Small intestine (tissue), 16 donors: ENCODE measurements at places on chromosomes 1 and 21.

- H3K4me3 ChIP-seq = no peak overlapping the region
- H3K27me3 ChIP-seq = no peaks in the 10 kb centered on the region
- H3K27ac ChIP-seq = no peak overlapping the region
Observed at GRCh38 chr1:25651036-25651640, 34.5 kb downstream of the MAN1C1 start.

GRCh38 chr1:232938926-232939325 lies 11.5 kb upstream of the NTPCR start:
- no peaks in the 10 kb centered on the region for H3K27me3 ChIP-seq
- H3K4me1 ChIP-seq = no peaks in the 10 kb centered on the region
- H3K4me3 ChIP-seq = no peak overlapping the region
- H3K36me3 ChIP-seq = no peaks in the 10 kb centered on the region

DNA sequence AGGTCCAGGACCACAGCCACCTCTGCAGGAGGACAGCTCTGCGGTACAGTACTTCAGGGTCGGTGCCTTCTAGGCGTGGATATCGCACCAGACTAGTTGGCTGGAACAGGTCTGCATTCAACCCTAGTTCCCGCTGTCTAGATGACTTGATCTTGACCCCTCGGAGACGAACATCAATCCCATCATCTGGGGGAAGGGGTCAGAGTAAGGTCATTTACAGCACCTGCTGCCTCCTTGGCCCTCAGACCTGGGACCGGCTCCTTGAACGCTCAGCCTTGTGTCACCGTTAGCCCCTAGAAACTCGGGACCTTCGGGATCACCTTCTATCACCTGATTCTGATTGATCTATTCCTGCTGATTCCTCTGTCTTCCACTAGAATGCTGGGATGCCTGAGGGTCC lies 2.6 kb downstream of the HECTD3 start:
- DNase-seq = no peak
- no peaks in the 10 kb centered on the region for H3K27me3 ChIP-seq
- H3K27ac ChIP-seq = no peak overlapping the region
- H3K4me3 ChIP-seq = no peak overlapping the region

- no peaks in the 10 kb centered on the region for H3K4me1 ChIP-seq
- no peak for DNase-seq
- H3K36me3 ChIP-seq = no peaks in the 10 kb centered on the region
- H3K4me3 ChIP-seq = no peak overlapping the region
Observed at GRCh38 chr1:174060090-174060489, 37.9 kb upstream of the RC3H1 start.

GRCh38 chr1:28582248-28582615 lies 9.8 kb upstream of the RAB42 start:
- H3K27ac ChIP-seq = peak overlapping the region; percentile 96
- peaks cover 31% of the 10 kb centered on the region for H3K36me3 ChIP-seq
- H3K27me3 ChIP-seq = no peaks in the 10 kb centered on the region

DNA sequence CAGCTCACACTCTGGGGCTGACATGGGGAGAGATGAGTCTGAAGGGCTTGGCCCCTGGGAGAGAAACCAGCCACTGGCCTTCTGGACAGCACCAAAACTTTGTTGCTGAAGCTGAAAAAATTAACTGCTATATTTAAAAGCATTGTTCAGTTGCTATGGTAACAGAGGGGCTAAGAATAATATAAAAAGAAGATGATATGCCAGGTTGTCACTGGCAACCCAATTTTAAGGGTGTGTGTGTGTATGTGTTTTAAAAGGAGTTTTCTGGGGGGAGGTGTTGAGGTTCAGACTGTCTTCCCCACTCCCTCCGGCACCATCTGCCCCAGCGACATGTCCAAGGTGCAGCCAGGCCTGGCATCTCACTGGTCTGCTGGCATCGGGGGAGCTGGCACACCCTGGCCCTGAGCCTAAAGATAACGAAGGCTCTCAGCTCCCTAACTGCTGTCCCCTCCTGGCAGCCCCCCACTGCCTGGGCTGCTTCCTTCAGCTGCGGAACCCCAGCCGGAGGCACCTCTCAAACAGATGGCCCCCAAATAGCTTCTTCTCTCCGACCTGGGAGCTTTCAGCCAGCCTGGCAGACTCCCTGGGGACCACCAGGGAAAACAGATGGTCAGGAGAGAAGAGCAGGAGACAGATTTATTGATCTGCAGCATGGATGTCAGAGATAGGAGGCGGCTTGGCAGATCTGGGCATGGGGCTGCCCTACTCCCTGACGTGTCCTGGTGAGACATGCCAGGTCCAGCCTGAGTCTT lies 203.9 kb downstream of the HIVEP3 start:
- no peaks in the 10 kb centered on the region for H3K4me1 ChIP-seq
- no peak overlapping the region for H3K27ac ChIP-seq
- no peaks in the 10 kb centered on the region for H3K27me3 ChIP-seq
- H3K36me3 ChIP-seq = no peaks in the 10 kb centered on the region
- H3K4me3 ChIP-seq = no peak overlapping the region

GRCh38 chr1:200035397-200035955 lies 8.0 kb downstream of the NR5A2 start:
- H3K36me3 ChIP-seq = no peaks in the 10 kb centered on the region
- peaks cover 9% of the 10 kb centered on the region for H3K4me1 ChIP-seq
- no peak overlapping the region for H3K27ac ChIP-seq
- peaks cover 40% of the 10 kb centered on the region for H3K27me3 ChIP-seq
- H3K4me3 ChIP-seq = peak overlapping the region; percentile 14

GRCh38 chr21:34511181-34511580 lies 829 bp downstream of the KCNE1 start:
- peaks cover 4% of the 10 kb centered on the region for H3K36me3 ChIP-seq
- no peak for DNase-seq
- H3K27ac ChIP-seq = no peak overlapping the region
- peaks cover 5% of the 10 kb centered on the region for H3K4me1 ChIP-seq
- no peak overlapping the region for H3K4me3 ChIP-seq

DNA sequence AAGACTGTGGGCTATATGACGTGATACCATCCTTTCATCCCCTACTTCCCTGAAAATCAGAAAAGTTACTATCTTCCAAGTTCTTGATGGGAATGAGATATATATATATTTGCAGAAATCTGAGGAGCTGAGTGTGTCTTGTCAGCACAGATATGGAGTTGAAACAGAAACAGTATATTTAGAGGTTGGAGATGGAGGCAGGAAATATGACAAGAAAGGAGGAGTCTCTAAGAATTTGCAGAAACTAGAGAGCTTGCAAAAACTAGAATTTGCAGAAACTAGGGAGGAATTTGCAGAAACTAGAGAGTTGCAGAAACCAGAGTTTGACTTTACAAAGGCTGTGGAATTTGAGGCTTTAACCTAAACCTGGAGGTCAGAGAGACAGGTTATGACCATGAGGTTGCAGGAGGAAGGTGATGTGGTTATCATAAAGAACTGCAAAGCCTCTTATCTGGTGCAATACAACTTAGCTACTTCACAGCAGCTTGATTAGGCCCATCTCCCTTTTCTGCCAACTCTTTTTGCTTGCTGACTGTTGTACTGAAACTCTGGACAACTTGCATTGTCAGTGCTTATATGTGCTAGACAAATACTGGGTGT lies 22.3 kb downstream of the XCL2 start:
- no peaks in the 10 kb centered on the region for H3K27me3 ChIP-seq
- no peak for DNase-seq
- H3K4me3 ChIP-seq = no peak overlapping the region
- H3K27ac ChIP-seq = no peak overlapping the region
- no peaks in the 10 kb centered on the region for H3K36me3 ChIP-seq

DNA sequence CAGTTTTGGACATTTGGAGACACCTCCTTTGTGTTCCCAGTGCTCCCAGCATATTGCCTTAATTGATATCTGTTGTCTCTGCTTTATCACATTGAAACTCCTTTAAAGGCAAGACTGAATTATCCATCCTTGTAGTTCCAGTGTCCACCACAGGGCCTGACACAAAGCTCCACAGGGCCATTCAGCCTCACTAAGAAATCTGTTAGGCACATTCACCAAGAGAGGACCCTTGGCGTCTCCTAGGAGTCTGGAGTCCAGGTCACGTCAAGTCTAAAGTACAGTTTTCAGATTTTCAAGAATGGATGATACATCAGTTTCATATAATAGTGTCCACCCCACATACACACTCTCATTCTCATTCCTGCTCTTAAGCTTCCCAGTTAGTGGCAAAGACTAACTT lies 4.8 kb downstream of the ACP6 start:
- DNase-seq = no peak
- no peaks in the 10 kb centered on the region for H3K36me3 ChIP-seq
- no peak overlapping the region for H3K27ac ChIP-seq
- no peaks in the 10 kb centered on the region for H3K27me3 ChIP-seq
- no peaks in the 10 kb centered on the region for H3K4me1 ChIP-seq
- H3K4me3 ChIP-seq = no peak overlapping the region

DNA sequence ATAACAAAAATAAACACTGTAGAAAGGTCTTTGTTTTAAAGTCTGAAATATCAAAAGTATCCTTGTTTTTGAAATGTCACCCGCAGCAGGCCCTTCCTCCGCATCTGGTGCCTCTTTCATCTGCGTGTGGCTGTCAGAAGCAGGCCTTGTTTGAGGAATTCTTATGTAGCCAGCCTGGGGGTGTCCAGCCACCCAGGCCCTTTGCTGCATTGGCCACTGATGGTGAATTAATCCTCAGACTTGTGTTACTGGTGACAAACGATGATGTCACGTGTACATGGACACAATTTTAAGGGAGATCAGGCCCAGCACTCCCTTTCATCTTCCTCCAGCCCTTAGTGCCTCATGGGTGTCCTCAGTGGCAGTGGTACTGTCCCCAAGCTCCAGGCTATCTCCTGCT lies 208.0 kb upstream of the GALNT2 start:
- no peaks in the 10 kb centered on the region for H3K27me3 ChIP-seq
- no peaks in the 10 kb centered on the region for H3K4me1 ChIP-seq
- no peaks in the 10 kb centered on the region for H3K36me3 ChIP-seq
- H3K27ac ChIP-seq = no peak overlapping the region
- no peak overlapping the region for H3K4me3 ChIP-seq

DNA sequence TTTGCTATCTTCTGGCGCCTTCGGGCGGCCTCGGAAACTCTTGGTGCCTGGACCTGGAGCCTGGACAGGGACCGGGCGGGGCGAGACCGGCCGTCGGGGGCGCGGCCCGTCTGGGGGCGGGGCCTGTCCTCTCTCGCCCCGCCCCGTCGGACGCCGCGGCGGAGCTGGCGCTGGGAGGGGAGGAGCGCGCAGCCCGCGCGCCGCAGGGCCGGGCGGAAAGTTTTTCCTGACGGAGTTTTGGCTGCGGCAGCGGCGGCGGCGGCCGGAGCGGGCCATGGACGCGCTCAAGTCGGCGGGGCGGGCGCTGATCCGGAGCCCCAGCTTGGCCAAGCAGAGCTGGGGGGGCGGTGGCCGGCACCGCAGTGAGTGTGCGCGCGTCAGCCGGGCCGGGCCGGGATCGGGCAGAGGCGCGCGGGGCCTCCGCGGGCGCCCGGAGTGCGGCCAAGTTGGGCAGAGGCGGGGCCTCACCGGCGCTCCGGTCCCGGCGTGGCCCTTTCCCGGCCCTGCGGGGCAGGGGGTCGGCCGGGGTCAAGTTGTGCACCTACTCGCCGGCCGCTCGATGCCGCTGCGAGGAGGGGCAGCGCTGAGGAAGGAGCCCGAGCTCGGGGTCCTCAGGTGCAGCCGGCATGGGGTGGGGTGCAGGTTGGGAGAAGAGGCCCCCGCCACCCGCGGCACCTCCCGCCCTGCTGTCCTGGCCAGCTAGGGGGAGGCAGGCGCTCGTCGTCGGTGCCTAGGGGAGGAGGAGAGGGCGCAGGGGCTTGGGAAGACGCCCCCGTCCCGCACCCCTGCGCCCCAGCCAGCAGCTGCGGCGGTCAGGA lies at the start of gene LDLRAP1:
Gene LDLRAP1 (plus strand): TSS at position 182 of the 818 bp plus-strand sequence. CDS start 93 bp downstream, at position 275.
- H3K4me1 ChIP-seq = peaks cover 10% of the 10 kb centered on the region
- no peaks in the 10 kb centered on the region for H3K27me3 ChIP-seq
- peak within 1 kb of the TSS; percentile 83 for H3K27ac ChIP-seq
- no peaks in the 10 kb centered on the region for H3K36me3 ChIP-seq

DNA sequence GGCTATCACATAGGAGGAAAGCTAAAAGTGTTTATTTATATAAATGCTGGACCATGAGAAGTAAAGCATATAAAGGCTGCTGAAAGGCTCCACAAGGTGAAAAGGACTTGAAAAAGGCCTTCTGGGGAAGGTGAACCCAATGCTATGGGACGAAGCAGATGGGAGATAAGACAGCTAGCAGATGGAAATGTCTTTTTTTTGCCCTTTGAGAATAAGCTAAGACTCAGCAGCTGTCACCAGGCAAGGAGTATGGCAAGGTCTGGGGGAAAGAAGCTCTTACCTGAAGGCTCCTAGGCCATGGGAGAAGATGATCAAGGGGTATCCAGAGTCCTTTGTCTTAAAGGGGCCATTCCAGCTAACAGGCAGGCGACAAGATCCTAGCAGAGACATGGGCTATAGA lies 9.9 kb downstream of the PAFAH2 start:
- H3K4me3 ChIP-seq = no peak overlapping the region
- DNase-seq = no peak
- no peaks in the 10 kb centered on the region for H3K27me3 ChIP-seq
- no peak overlapping the region for H3K27ac ChIP-seq
- no peaks in the 10 kb centered on the region for H3K4me1 ChIP-seq

GRCh38 chr1:194353121-194353520 lies 1166.7 kb upstream of the B3GALT2 start:
- DNase-seq = no peak
- no peak overlapping the region for H3K27ac ChIP-seq
- H3K36me3 ChIP-seq = no peaks in the 10 kb centered on the region

DNA sequence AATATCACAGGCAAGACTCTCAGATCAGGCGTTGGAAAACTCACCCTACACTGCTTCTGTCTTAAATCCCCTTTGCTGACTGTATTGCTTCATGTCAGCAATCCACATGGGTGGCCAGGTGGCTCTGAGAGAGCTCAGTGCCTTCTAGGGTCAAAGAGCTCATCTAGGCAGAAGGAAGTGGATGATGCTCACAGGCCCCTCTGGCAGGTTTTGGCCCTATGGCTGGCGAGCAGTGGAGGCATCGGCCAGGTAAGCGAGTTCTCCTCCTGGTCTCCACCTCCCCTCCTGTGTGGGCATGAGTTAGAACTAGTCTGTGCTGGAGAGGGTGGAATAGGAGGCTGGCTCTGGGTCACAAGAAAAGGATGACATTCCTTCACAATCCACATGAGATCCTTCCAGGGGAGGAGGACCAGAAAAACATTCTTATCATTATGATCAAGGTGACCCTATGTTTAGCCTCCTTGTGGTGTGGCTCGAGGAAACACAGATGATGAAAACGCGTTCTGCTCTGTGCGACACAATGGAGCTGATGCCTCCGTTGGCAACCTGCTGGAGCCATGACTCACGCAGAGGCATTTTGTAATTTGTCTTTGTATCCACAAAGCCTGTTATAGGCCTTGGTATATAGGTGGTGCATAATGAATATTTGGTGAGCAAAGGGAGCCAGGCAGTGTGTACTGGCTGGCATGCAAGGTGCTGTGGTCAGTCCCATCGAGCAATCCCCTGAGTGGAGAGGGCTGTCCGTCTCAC lies 264.6 kb upstream of the RAB4A start:
- H3K36me3 ChIP-seq = no peaks in the 10 kb centered on the region
- H3K27me3 ChIP-seq = no peaks in the 10 kb centered on the region
- H3K4me3 ChIP-seq = no peak overlapping the region
- H3K27ac ChIP-seq = no peak overlapping the region
- H3K4me1 ChIP-seq = no peaks in the 10 kb centered on the region

DNA sequence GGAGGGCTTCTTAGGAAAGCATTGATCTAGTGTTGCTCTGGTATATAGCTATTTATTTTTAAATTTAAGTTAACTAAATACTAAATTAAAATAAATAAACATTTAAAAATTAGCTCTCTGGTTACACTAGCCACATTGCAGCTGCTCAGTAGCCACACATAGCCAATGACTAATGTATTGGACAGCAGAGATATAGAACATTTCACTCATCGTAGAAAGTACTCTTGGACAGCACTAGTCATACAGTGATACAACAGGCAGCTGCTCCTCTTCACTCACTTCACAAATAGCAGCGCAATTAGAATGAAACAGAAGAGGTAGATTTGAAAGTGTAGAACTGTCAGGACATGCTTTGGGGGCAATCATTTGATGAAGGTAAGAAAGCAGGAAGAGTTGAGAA lies 245.4 kb downstream of the PBX1 start:
- no peaks in the 10 kb centered on the region for H3K4me1 ChIP-seq
- peaks cover 23% of the 10 kb centered on the region for H3K36me3 ChIP-seq
- no peak overlapping the region for H3K27ac ChIP-seq
